ENCODE measurements at places on chromosomes 2 and 18. TPM values are rescaled to one million over a fixed set of nuclear protein-coding genes. Genes with fewer than 3 reads are reported as not detected.

The DSG1 gene
- not detected for total RNA-seq

The FOXD4L1 gene
- total RNA-seq, result not detected

The LRRTM1 gene
- total RNA-seq, result 0.13 TPM

The CHAC2 gene
- 1.3 TPM for total RNA-seq

The SAG gene
- not detected for total RNA-seq

The KCNK3 gene
- total RNA-seq, result 0.49 TPM

The C2orf80 gene
- not detected for total RNA-seq

The ME2 gene
- total RNA-seq, result 31.8 TPM

The MOGAT1 gene
- total RNA-seq, result not detected

The LMAN1 gene
- total RNA-seq, result 86.2 TPM

The INO80B gene
- total RNA-seq, result 16.8 TPM

The COL6A3 gene
- total RNA-seq, result 496 TPM
